ENCODE measurements at places on chromosomes 12 and 14.
A peak's percentile ranks its signal among the peaks of the same experiment; 100 is the strongest.

DNA sequence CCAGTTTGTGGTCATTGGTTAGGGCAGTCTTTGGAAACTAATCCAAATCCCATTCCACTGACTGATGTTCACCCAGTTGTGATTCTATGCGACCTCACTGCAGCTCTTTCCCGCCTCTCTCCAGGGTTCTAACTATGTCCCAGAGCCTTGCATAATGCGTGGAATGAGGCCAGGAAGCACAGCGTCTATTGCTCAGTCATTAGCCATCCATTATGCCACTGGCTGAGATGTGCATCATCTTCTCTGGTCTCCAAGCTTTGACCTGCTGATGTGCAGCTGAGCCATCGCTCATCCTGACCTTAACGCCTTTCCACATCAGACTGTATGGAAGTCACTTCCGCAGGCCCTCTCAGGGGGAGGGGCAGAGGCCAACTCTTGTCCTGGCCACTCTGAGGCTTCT lies 115.4 kb upstream of the VRK1 start:
- no peak for DNase-seq

DNA sequence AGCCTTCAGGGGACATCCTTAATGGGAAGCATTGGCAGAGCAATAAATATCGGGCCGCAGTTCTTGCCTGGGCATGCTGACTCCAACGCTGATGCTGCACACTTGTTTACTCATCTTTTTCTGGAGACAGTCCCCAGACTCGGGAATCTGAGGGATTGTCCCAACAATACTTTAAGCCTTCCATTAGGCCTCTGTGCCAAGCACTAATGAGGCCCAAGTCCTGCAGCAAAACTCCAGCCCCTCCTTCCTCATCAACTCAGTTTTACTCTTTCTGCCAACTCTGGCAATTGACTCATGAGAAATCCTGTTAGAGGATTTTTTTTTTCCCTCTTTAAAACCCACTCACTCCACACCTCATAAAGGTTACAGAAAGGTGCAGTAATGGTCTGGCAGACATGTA lies 233.4 kb upstream of the PELI2 start:
- DNase-seq = no peak

GRCh38 chr14:76101391-76102379 lies 50.0 kb upstream of the GPATCH2L start:
- no peak for DNase-seq

GRCh38 chr12:11059784-11060183 lies 2.3 kb downstream of the TAS2R46 start:
- DNase-seq = no peak

DNA sequence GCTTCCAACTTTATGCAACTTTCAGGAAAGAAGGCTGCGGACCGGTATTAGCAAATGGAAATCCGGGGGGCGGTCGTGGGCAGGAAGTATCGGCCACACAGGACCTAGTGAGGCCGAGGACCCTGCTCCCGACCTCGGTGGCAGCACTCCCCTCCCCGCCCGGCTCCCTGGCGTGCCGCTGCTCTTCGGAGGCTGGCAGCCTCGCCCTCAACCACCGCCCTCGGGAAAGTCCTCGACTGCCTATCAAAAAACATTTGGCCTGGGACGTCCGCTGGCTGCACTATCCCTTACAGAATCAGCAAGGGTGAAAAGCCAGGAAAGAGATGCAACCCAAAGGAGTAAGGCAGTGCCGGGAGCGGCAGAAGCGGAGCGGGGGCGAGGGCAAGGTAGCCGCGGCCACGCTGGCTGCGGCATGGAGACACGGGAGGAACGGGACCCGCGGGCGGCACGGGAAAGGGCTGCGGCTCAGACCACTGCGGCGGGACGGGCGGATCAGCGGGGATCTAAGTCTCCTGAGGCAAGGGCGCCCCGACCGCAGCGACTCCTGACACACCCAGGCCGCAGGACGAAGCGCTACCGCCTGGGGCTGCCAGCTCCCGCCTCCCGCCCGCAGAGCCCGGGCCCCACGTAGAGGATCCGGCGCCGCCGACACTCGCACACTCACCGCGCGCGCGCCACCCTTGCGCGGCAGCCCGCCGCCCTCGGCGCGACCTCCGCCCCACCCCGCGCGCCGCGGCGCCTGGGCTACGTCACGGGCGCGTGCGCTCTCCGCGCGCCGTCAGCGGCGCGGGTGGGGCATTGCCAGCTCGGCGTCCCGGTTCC lies at the start of the genes BBOF1 and ENTPD5:
Gene BBOF1, plus strand, starts transcription at position 764 of the 822 bp plus-strand sequence. CDS start 130 bp downstream, outside the sequence.
Gene ENTPD5, minus strand, starts transcription at position 703 of the 822 bp plus-strand sequence. CDS start 31,186 bp downstream, outside the sequence.
- DNase-seq = peak; percentile 84

DNA sequence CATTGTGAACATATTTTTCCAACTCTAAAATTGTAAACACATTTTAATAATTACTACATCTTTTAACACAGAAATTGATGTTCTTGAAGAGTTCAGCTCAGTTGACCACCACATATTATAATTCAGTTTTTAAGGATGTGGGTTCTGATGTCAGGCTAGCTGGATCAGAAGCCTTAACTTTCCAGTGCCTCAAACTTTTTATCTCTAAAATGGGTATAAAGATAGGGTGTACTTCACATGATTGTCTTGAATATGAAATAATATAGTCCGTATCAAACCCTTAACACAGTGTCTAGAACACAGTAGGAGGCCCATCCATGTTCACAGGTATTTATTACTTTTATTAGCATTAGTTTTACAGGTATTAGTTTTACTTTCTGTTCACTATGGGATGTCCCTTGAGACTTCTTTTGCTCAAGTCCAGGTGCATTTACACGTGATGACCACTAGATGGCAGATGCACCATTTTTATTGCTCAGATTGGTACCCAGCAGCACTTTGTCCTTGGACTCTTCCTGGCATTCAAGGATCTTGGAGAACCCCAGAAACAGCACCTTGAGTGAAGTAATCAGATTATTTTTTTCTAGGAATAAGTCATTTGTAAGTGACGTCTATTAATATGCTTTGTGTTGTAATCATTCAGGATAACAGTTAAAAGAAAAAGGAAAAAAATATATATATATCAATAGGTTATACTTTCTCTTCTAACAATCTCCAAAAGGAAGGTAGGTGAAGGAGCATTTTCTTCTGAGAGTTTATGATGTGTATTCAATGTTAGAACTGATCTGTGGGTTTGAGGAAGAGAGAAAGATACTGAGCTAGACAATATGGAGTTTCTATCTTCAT lies 580.2 kb downstream of the ETNK1 start:
- DNase-seq = peak; percentile 67

GRCh38 chr12:96878704-96879103 lies 28.4 kb upstream of the NEDD1 start:
- no peak for DNase-seq

GRCh38 chr12:102043928-102044327 lies 17.9 kb downstream of the WASHC3 start:
- DNase-seq = peak; percentile 7

- no peak for DNase-seq
Observed at GRCh38 chr12:70467918-70468733, 102.0 kb downstream of the KCNMB4 start.

- no peak for DNase-seq
Observed at GRCh38 chr12:121252712-121253345, 42.9 kb downstream of the P2RX4 start.

DNA sequence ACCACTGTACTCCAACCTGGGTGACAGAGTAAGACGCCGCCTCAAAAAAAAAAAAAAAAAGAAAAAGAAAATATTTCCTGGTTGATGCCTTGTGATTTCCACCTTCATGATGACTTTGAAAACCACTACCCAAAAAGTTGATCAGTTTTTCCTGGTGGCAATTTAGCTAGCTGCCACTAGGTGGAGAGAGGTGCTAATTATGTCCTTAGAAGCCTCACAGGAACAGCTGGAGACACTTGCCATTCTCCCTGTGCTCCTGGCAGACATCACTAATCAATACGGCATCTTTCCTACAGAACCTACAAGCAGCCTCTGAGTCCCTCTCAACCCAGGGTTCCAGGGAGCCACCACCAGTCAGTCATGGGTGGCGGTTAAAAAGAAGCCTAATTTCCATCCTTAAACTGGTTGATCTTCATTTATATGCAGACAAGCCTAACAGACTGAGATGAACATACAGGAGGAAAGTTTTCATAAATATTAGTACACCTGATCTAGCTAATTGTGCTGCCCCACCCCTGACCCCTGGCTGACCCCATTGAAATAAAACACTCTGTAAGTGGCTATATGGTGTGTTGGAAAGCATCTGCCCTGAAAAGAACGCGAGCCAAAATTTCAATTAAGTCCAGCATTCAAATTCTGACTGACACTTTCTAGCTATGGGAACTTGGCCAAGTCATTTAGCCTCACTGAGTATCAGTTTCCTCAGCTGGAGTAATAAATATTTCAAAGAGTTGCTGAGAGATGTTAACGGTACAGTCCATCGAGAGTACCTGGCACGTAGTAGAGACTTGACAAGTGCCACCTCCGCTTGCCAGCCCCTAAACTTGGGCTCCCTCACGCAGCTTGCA lies 6.2 kb upstream of the OAS1 start:
- peak; percentile 79 for DNase-seq

GRCh38 chr12:69816082-69816481 lies 8.9 kb upstream of the MYRFL start:
- DNase-seq = no peak

- DNase-seq = no peak
Observed at GRCh38 chr12:72677139-72677538, 405.0 kb downstream of the TRHDE start.

- DNase-seq = no peak
Observed at GRCh38 chr12:1842183-1842904, 22.0 kb downstream of the LRTM2 start.

GRCh38 chr12:128930606-128931005 lies 77.3 kb downstream of the GLT1D1 start:
- DNase-seq = no peak

- no peak for DNase-seq
Observed at GRCh38 chr12:93812626-93813025, 135.5 kb downstream of the CRADD start.

- no peak for DNase-seq
Observed at GRCh38 chr12:78096909-78097597, 266.4 kb downstream of the NAV3 start.

GRCh38 chr14:54226103-54226502 lies 170.7 kb upstream of the CDKN3 start:
- DNase-seq = no peak

GRCh38 chr12:98074286-98074685 lies 441.1 kb upstream of the TMPO start:
- DNase-seq = no peak

GRCh38 chr12:24632466-24632865 lies 316.4 kb downstream of the BCAT1 start:
- no peak for DNase-seq

- no peak for DNase-seq
Observed at GRCh38 chr14:88045705-88046104, 40.8 kb downstream of the GPR65 start.

- DNase-seq = no peak
Observed at GRCh38 chr12:69096669-69097335, 142.6 kb upstream of the CPSF6 start.

GRCh38 chr14:23130871-23131270 lies 11.8 kb upstream of the CEBPE start:
- DNase-seq = no peak

- DNase-seq = no peak
Observed at GRCh38 chr14:48731260-48731659, 854.9 kb downstream of the RPS29 start.

DNA sequence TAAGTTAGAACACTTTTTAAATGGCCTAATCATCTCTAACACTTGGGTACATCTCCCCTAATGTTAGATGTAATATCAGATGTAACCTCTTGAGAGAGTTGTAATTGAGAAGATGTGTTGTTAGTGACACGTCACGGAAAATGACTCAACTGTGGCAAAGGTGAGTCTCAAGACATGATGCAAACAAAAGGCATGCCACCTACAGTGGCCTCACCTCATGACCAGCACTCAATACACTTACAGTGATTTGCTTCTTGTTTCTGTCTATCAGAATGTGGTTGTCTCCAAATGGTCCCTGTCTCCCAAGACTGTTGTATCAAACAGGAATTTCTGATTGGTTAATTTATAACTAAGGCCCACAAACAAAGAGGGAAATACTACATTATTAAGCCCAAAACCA lies 91.2 kb downstream of the SLC25A21 start:
- DNase-seq = no peak

DNA sequence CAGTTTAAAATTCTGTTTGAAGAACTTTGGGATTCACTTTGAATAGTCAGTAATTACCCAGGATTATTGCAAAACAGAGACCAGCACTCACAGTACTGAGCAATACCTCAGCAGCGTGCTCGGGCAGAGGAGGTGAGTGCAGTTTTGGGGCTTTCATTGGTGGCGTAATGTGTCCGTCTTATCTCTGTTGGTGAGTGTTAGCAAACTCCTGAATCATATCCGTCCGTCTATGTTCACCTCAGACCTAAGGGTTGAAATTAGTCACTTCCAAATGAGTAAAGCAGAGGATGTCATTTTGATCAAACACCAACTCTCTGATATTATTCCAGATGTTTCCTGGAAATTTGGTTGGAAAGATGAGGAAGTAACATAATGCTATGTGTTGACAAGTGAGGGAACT lies 82.8 kb downstream of the BORCS5 start:
- DNase-seq = no peak

DNA sequence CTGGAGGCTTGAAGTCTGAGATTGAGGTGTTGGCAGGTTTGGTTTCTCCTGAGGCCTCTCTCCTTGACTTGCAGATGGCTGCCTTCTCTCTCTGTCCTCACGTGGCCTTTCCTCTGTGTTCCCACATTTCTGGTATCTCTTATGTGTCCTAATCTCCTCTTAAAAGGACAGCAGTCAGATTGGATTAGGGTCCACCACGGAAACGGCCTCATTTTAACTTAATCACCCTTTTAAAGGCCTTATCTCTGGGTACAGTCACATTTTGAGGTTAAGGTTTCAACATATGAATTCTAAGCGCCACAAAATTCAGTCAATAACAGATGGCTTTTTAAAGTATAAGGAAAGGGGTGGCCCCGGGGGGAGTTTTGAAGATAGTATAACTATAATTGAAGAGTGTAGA lies 33.5 kb downstream of the UNC79 start:
- no peak for DNase-seq

- no peak for DNase-seq
Observed at GRCh38 chr14:73402579-73402978, 55.8 kb downstream of the NUMB start.

GRCh38 chr12:132029503-132030300 lies 80.0 kb downstream of the EP400 start:
- no peak for DNase-seq

- DNase-seq = no peak
Observed at GRCh38 chr14:101957406-101958234, 6.8 kb upstream of the DYNC1H1 start.

DNA sequence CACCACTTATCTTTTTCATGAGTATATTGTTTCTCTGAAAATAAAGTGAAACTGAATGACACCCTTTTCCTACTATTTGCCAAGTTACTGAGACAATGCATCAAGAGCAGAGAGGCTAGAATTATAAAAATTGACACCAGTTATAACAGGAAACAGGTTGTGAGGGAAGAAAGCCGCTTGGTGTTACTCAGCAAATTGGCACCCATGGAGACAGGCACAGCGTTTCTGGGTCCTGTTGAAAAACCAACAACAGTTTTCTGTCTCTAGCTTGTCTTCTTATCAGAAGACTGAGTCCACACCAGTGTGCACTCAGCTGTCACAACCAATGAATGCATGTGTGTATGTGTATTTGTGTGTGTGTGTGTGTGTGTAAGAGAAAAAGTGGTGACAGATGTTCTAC lies 267.7 kb downstream of the KCNH5 start:
- no peak for DNase-seq

GRCh38 chr12:92602930-92603623 lies 99.7 kb upstream of the PLEKHG7 start:
- DNase-seq = no peak

- DNase-seq = peak; percentile 51
Observed at GRCh38 chr12:27733052-27733656, 22.5 kb downstream of the MRPS35 start.

- DNase-seq = no peak
Observed at GRCh38 chr14:22152903-22153302, 436.1 kb downstream of the DAD1 start.

GRCh38 chr14:74941676-74942097 lies 13.7 kb downstream of the PGF start:
- DNase-seq = peak; percentile 71

Data from OCI-LY7 (cell line).